Stimulated activated CD4-positive, alpha-beta T cell treated with anti-CD3 and anti-CD28 coated beads, Interleukin-2, amount 100 ng/mL, for 24 hours (primary cell): ENCODE measurements at places on chromosomes 12 and 14.

GRCh38 chr14:65471038-65471878 is 58.7 kb downstream of the FUT8 start:
- no peak for DNase-seq

GRCh38 chr14:95222151-95222631 is 64.9 kb upstream of the DICER1 start:
- DNase-seq: no peak

- no peak for DNase-seq
These were observed 29.3 kb upstream of the ANKRD9 start for GRCh38 chr14:102538602-102539543.

DNA sequence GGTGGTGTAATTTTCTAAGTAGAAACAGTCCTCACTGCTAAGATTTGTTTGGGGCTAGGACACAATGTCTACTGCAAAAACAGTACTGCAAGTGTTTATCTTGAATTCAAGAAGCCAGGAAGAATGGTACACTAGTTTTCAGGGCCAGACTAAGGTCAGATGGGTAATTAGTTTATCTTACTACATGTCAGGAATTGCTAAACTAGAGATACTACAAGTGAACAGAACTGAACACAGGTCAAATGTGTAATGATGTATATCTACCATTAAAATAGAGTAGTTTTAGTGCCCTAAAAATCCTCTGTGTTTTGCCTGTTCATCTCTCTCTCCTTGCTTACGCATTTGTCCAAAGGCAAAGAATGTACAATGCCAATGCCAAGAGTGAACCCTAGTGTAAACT is 2.3 kb upstream of the RPL41 start:
- no peak for DNase-seq

DNA sequence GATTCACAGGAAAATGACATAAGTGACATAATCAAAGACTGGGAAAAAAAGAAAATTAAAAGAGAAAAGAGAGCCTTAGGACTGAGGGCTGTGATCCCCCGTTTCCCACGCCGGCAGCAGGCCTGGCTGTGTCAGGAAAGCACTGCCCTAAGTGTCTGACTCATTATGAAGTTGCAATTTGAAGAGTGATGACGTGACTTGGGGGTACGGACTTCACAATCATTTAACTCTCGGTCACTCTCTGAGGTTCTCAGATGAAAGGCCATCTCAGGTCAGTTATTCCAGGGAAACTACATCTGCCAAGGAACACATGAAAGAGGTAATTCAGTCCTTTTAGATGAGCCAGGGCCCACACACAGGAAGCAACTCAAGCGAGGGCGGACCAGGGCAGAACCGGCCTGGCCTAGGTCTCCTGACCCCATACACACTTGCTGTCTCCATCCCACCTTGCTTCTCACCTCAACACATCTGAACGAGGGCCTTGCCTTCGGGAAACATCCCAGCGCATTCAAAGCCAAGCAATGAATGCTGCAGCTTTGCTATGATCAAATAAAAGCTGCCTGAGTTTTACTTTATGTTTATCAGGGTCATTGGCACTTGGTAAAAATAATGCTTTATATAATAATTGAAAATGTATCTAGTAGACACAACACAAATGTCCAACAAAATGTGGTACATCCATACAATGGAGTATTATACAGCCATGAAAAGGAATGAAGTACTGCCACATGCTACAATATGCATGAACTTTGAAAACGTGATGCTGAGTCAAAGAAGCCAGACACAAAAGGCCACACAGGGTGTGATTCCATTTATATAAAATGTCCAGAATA is 2.7 kb downstream of the SSH1 start:
- DNase-seq: no peak

DNA sequence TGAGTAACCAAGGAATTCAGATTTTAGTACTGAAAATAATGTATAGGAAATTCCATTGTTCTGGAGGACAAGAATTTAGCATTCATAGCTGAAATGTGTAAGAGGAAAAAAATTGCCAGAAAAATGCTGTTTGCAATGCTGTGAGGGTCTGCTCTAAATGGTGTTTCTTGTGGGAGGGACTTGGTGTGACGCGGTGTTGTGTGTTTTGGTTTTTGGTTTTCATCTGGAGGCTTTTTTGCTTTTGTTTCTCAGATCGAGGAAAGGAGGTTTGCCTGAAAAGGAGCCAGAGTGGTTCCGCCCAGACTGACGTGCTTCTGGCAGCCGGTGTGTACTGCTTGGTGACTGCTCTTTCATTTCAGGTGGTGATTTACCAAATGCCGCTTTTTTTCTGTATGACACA is 211.8 kb upstream of the HMGA2 start:
- no peak for DNase-seq

GRCh38 chr12:117026343-117026742 is 72.9 kb downstream of the TESC start:
- DNase-seq: no peak

DNA sequence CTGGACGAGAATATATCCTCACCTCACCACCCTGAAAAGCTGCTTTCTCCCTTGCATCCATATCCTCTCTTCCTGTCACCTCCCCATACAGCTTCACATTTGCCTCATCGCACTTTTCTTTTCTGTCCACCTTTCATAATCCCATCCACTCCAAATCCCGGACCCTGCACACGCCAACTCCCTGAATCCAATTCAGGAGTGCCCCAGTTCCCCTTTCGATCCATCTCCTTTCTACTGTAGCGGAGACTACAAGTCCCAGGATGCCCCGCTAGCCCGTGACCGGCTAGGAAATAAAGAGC is 2.5 kb downstream of the TMEM253 start:
- no peak for DNase-seq

GRCh38 chr12:27965411-27965810 is 7.1 kb downstream of the PTHLH start:
- DNase-seq: no peak

DNA sequence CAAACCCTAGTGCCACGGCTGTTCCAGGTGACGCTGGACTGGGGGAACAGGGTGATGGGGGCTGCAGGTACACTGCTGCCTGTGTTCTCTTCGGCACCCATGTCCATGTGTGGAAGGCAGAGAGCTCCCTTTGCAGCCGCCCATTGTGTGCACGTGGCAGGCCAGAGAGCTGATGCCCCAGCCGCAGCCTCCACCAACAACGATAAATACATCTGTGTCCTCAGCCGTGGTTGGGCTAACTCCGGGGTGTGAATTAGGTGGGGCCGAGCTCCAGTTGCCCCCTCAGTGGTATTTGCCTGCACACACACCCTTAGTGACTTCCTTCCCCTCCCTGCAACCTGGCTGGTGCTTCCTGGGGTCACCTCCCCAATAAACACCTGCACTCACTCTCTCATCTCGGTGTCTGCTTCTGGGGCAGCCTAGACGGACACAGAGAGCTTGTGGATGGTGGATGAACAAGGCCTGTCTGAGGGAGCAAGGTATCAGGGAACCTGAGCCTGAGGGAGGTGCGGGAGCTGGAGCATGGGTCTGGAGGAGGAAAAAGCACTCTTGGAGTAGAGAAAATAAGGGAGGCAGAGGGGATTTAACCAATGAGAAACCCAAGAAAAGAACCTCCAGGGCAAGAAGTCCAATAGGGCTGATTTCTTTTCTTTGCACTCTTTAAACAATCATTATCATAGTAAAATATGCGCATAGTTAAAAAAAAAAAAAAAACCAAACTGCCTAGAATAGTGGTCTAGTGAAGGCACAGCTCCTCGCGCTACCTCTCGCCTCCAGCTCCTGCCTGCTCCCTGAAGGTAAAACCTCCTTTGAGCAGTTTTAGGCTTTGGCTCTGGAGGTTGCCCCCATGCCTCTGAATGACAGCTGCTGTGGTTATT is 112.6 kb downstream of the ZNF664 start:
- no peak for DNase-seq

DNA sequence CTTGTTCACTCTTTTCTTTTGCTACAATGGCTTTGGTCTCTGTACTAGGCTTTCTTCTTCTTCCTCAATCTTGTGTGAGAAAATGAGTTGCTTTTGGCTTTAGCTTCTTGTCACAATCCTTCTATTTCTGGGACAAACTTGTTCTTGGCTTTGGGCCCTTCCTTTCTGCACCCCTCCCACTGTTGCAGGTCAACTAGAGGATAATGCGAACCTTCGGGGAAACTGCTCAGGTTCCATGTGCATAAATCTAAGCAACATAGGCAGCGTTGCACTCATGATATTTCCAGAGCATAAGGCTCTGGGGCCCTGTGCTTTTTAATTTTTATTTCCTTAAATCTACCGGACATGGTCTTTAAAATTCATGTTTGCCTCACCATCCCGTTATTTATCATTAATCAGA is 89.8 kb upstream of the LRIG3 start:
- DNase-seq: no peak

GRCh38 chr14:100523131-100523842 is 63.9 kb downstream of the BEGAIN start:
- no peak for DNase-seq

- DNase-seq: no peak
These were observed 1172.3 kb downstream of the LRFN5 start for GRCh38 chr14:42778984-42779383.

DNA sequence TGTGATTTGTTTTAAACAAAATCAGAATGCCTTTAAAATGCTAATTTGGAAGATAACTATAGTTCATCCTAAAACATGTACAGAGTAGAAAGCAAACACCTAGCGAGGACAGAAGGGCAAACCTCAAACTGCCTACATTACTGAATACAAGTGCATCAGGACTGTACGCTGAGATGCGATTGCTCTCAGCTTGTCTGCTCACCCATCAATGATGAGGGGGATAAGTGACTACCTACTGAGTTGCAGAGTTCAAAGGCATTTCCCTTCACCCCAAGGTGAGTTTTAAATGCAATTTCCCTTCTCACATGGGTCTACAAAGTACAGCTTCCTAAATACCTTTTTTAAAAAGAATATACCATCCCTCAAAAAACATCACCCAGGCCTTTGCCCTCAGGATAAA is 52.9 kb downstream of the PHLDA1 start:
- DNase-seq: no peak

DNA sequence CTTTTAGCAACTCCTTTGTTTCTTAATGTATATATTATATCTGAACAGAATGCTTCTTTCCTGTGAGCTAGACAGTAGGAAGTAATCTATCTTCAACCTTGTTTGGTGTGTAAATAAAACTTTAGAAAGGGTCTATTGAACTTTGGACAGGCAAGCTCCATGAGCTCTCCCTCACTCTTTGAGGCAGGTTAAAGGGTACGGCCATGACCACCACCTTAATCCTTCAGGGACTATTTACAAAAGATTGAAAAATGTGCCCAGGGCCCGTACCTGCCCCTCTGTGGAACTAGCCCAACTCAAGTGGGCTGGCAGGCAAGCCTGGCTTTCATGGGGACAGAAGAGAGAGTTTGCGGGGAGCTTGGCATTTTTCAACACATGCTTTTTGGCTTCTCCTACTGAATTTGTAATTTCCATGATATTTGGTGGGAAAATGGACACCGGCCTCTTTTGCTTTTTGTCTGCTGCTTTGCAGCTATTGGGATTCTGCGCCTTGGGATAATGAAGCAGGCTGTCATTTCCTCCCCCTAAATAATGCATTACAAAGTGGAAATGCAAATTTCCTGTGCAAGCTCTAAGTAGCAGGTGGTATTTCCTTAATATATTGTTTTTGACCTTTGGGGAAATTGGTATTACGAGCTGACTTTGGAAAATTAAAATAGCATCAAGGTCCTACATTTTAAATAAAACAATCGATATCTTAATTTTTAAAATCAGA is 106.0 kb downstream of the HMGA2 start:
- DNase-seq: no peak

- DNase-seq: no peak
These were observed 215.4 kb downstream of the MSRB3 start for GRCh38 chr12:65493913-65494245.

GRCh38 chr12:40655451-40655850 is 36.8 kb upstream of the CNTN1 start:
- DNase-seq: no peak
